Hypothalamus (tissue), 51 donors: ENCODE measurements at places on chromosomes 4 and X.

GRCh38 chr4:76651616-76652015 lies 216.6 kb downstream of the SHROOM3 start:
- DNase-seq, result no peak

- DNase-seq, result no peak
Measured at GRCh38 chr4:142358656-142359055, 487.4 kb downstream of the INPP4B start.

DNA sequence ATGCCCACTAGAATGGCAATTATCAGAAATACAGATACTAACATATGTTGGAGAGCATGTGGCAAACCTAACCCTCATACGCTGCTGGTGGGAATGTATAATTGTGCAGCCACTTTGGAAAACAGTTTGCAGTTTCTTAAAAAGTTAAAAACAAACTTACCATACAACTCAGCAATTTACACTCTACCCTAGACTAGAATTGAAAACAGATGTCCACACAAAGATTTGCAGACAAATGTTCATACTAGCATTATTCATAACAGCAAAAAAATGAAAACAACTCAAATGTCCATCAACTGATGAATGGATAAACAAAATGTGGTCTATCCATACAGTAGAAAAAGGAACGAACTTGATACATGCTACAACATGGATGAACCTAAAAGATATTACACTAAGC lies 64.4 kb downstream of the SLC9A7 start:
- DNase-seq, result no peak

DNA sequence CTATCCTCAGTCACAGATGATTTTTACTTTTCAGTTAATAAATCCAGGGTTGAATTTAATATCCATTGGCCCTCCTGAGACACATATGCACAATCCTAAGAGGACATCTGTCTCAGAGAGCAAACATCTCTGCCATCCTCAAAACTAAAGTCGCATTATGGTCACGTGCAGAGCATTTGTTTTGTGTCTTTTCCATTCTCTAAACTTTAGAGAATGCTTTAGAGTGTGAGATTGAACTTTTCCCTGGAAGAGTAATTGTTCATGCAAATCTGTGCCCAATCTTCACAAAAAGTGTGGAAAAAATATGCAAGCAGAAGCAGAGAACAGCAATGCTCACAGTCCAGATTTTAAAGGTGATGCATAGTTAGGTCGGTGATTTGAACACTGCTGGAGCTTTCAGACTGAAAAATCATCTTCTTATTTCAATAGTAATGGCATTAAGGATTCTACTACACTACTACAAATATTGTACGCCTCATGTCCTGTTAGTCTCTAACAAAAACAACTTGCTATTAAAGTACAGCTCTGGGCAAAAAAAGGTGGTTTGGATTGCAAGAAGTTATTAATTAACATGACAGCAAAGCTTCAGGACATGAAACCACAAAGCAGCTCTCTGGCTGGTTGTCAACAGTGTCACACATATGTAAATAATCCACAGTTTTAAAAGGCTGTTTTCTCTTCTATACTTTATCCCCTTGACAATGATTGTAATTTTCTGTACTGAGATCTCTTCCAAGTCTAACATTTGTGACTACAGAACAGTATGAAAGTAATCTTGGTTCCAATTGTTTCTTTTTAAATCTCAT lies 19.9 kb downstream of the DCHS2 start:
- DNase-seq, result no peak

DNA sequence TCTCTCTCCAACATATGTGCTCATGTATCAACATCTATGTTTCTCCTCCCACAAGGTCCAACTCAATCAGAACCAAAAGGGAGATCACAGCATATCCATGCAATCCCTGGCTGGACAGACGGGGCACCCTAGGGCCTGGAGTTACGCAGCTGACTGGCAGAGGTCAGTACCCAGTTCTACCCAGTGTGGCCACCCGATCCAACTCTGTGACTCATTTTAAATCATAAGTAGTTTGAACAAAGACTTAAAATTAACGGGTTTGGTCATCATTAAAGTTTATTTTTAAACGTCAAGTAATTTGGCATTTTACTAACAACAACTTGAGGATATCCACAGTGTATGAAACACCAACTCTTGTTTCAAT lies 59.5 kb downstream of the APBB2 start:
- DNase-seq, result peak; percentile 40

GRCh38 chr4:150240011-150240410 lies 161.8 kb downstream of the DCLK2 start:
- no peak for DNase-seq
